ENCODE measurements at places on chromosomes 2 and 18.
A peak's percentile ranks its signal among the peaks of the same experiment; 100 is the strongest.

GRCh38 chr18:6031442-6031841, 136.1 kb upstream of the TMEM200C start:
- DNase-seq: no peak

DNA sequence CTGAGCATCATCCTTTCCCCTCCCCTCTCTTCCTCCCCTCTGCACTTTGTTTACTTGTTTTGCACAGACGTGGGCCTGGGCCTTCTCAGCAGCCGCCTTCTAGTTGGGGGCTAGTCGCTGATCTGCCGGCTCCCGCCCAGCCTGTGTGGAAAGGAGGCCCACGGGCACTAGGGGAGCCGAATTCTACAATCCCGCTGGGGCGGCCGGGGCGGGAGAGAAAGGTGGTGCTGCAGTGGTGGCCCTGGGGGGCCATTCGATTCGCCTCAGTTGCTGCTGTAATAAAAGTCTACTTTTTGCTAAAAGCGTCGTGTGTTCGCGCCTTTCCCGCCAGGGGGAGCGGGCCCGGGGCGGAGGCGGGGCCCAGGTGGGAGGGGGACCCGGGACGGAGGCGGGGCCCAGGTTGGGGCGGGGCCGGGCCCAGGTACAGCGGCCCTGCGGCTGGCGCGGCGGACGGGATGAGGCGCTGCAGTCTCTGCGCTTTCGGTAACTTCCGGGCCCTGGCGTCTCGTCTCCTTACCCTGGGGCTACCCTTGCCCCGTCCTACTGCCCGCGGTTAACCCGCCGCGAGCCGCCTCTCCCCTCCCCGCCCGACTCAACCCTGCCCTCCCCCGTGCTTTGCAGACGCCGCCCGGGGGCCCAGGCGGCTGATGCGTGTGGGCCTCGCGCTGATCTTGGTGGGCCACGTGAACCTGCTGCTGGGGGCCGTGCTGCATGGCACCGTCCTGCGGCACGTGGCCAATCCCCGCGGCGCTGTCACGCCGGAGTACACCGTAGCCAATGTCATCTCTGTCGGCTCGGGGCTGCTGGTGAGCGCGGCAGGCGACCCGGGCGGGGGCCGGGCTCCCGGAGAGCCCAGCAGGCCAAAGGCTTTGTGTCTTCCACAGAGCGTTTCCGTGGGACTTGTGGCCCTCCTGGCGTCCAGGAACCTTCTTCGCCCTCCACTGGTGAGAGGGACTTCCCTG, at the start of gene KRTCAP3:
TSS of gene KRTCAP3 (plus strand) at position 424 of the 962 bp plus-strand sequence. CDS start at position 456, 32 bp downstream.
- no peak for DNase-seq

DNA sequence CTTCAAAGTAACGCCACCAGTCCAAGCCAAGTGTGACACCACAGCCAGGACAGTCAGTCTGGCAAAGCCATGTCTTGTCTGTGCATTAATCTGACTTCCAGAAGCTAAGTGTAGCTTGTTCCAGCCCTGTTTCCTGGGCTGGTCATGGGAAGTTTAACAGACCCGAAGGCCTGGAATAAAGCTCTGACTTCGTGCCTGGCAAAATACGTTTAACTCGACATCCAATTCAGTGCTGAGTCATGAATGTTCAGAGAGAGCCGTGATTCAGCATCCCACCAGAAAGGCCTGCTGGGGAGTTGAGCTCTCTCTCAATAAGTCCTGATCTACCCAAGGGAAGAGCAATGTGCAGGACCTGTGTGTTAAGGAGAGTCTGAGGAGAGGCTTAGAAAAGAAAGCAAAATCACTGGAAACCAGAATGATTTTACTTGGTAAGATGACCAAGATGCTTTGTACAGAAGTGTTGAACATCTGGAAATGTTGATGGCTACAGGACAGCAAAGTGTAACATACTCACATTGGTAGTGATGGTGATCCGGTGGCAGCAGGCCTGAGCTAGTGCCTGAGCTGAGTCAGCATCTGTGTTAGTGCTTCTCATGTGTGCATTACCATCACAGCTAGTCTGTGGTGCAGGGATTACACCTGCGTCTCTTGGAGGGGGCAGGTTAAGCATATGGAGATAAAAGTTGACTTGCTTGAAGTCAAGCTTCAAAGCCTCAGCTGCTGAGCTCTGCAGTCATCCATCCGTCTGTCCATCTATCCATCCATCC, 743.7 kb upstream of the HS6ST1 start:
- no peak for DNase-seq

DNA sequence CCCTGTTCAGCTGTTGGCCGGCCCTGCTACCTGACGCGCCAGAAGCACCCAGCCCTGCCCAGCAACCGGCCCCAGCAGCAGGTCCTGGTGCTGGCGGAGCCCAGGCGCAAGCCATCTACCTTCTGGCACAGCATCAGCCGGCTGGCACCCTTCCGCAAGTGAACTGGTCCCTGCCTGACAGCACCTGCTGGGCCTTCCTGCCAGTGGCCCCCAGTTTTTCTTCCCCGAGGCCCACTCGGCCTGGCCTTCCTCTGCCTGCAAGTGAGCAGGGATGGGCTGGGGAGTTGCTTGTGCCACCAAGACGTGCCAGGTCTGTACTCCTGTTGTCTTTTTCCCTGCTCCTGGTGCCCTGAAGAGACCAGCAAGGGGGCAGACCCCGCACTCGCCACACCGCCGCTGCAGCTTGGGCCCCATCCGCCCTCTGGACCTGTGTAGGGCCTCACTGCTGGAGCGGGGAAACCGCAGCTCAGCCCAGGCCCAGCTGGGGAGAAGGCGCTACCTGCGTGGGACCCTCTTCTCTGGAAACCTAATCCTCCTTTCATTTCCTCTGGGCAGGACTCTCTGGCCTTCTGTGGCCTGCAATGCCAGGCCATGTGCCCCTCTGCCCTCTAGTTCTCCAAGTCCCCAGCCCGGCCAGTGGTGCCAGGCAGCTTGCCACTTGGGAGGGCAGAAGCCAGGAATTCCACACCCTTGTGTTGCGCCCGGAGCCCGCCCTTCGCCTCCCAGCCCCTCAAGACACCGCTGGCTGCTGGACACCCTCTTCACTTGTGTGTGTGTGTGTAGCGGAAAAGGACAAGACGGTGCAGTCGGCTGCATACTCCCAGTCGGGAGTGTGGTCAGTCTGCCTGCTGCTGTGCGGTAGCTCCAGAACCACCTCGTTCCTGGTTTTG, 47.0 kb downstream of the FAM168B start:
- no peak for DNase-seq

GRCh38 chr2:101360232-101360631, 27.1 kb downstream of the CREG2 start:
- DNase-seq: no peak

- DNase-seq: no peak
Measured at GRCh38 chr2:186852508-186852907, 3.5 kb upstream of the ZSWIM2 start.

GRCh38 chr18:55489034-55489986, 98.7 kb downstream of the TCF4 start:
- DNase-seq: peak; percentile 23

GRCh38 chr2:211836409-211836808, 702.2 kb downstream of the ERBB4 start:
- no peak for DNase-seq

GRCh38 chr2:187873132-187873531, 318.9 kb upstream of the TFPI start:
- no peak for DNase-seq

DNA sequence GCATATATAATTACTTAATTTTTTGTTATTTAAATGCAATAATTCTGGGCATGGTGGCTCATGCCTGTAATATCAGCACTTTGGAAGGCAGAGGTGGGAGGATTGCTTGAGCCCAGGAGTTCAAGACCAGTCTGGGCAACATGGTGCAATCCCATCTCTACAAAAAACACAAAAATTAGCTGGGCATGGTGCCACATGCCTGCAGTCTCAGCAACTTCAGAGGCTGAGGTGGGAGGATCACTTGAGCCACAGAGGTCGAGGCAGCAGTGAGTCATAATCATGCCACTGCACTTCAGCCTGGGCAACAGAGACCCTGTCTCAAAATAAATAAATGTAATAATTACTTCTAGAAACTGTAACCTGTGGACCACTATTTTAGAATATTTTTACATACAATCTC, 21.5 kb upstream of the TMEM87B start:
- DNase-seq: peak; percentile 18

- no peak for DNase-seq
Measured at GRCh38 chr2:119326938-119327337, 39.7 kb downstream of the C2orf76 start.

- DNase-seq: no peak
Measured at GRCh38 chr18:57205641-57206040, 58.8 kb downstream of the BOD1L2 start.

DNA sequence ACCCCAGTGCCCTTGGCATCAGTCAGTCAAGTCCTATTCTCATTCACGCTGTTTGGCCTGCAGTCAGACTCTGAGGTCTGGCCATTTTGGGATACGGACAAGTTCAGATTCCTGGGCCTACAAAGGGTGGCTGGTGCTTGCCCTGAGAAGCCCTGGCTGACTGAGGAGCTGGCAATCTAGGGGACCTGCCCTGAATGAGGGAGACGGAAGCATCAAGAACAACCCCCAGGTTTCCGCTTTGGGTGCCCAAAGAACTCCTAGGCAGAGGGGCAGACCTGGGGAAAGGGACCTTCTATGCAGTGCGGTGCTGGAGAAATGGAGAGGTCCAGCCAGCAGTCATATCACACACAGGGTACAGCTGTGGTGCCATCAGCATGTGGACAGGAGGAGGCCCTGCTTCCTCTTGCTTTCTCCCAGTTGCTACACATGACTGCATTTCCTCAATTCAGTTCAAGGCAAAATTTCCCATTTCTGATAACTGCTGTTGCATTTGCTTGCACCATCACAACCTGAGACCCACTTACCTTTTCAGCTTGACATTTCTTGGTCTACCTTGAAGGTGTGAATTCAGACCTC, 70.9 kb upstream of the LGALSL start:
- no peak for DNase-seq

GRCh38 chr2:218152777-218153176, 14.0 kb downstream of the CXCR1 start:
- DNase-seq: no peak

DNA sequence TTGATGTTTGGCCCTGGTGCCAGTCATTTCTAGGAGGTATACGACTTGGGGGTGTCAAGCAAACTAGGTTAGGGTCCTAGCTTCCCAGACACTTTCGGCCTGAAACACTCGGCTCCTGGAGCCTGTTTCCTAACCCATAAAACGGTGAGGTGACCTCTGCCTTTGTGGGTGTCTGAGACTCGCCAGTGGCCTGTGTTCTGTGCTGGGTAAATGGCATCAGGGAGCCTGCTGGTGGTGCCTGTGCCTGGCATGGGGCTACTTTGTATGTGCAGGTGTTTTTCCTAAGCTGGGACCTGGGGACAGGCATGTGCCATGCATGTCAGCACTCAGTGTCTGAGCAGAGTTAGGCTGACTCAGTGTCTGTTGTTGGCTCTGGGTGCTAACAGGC, 139.2 kb downstream of the GLI2 start:
- DNase-seq: no peak

- no peak for DNase-seq
Measured at GRCh38 chr2:79994965-79995364, 309.6 kb downstream of the LRRTM1 start.

- no peak for DNase-seq
Measured at GRCh38 chr2:187912950-187913349, 358.7 kb upstream of the TFPI start.

DNA sequence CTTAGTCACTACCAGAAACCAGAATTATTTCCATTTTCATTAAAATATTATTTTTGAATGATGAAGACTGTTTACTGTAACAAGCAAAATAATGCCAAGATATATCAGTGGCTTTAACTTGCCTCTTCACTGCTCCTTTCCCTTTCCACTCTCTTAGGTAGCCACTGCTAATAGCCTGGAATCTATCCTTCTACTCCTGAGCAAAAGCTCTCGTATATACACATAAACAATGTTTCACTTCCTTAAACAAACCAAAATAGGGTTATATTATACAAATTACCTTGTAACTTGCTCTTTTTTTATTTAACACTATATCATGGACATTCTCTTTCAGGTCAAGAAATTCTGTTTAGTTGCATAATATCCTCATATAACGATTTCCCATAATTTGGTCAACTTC, 20.8 kb downstream of the IMMT start:
- no peak for DNase-seq

- DNase-seq: no peak
Measured at GRCh38 chr18:41131050-41131449, 824.0 kb upstream of the PIK3C3 start.

Measured in fibroblast of skin of scalp (primary cell).